Stimulated activated CD4-positive, alpha-beta T cell treated with anti-CD3 and anti-CD28 coated beads, Interleukin-4, amount 100 ng/mL, for 1 hour (primary cell): ENCODE measurements at places on chromosomes 13 and 19.

DNA sequence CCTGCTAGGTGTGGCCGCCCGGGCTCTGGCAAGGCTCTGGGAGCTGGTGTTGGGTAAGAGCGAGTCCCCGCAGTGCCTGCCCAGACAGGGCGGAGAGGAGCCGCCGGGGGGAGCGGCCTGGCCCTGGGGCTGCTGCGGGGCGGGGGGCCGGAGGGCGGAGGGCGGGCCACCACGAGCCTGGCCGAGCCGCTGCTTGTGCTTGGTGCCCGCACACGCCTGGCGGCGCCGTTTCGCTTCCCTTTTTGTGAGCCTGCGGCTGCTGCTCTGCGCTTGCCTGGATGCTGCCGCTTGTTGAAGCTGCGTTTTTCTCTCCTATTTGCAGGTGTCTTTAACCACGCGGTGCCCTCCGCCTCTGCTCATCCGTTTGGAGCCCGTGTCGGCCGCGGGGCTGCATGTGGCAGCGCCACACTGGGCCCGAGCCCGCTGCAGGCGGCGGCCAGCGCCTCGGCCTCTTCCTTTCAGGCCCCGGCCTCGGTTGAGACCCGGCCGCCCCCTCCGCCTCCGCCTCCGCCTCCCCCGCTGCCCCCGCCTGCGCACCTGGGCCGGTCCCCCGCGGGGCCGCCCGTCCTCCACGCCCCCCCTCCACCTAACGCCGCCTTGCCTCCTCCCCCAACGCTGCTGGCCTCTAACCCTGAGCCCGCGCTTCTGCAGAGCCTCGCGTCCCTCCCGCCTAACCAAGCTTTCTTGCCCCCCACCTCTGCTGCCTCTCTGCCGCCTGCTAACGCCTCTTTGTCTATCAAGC lies 8.5 kb downstream of the PLEKHJ1 start:
- DNase-seq = no peak

DNA sequence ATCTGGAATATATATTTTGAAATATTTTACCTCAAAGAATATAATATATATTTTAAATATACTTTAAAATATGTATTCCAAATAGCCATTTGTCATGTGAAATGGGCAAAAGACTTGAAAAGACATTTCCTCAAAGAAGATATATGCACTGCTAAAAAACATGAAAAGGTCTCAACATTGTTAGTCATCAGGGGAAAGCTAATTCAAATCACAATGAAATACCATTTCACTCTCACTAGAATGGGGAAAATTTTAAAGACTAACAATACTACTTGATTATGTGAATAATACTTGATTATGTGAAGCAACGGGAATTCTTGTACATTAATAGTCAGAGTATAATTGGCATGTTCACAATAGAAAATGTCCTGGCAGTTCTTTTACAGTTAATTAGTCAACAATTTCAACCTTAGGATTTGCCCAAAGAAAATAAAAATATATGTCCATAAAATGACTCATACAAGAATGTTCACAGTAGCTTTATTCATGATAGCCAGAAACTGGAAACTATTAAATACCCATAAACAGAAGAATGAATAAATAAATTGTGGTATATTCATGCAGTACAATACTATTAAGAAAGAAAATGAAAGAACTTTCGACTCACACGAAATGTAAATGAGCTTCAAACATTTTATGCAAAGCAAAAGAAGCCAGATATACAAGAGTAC lies 6.8 kb upstream of the KBTBD6 start:
- DNase-seq = no peak

- DNase-seq = no peak
These were observed 8.5 kb upstream of the ABHD17A start for GRCh38 chr19:1893791-1894190.

DNA sequence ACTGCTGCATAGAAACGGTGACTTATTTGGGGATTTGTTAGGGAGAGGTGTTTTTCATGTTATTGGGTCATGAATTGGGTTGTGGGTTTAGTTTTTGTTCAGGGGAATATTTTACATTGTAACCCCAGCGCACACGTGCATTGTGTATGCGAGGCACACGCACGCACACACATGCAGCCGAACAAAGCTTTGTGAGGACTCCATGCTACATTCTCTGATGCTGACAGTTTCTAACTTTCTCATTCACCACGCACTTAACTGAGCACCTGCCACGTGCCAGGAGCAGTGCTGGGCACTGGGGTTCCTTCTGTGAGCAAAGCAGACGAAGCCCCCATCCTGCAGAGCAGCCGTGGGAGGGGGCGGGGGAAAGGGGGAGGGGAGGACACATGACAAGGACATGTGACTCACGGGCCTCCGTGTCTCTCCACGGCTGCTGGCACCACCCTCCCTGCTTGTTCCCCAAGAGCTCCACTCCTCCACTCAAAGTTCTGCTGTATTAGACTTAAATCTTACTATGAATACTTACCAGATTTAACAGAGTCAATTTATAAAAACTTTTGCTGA lies 55.6 kb downstream of the SLC7A9 start:
- DNase-seq = no peak

DNA sequence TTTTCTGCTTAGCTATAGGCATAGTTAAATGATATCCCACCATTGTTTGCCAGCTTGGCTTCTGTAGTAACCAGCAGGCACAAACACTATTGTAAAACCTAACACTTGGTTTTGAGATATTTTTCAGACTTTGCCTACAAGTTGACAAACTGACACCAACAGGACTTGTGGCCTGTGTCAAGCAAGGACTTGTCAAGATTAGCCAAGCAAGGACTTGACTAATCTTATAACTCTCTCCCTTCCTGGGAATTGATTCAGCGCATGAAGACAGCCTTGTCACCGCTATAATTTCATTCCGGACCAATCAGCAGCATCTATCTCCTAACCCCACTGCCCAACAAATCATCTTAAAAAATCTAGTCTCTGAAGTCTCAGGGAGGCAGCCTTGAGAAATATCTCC lies 72.7 kb upstream of the SLITRK1 start:
- no peak for DNase-seq

GRCh38 chr19:4064496-4065260 lies 2.0 kb downstream of the ZBTB7A start:
- DNase-seq = peak; percentile 49

GRCh38 chr19:17703824-17704463 lies 15.3 kb upstream of the MAP1S start:
- DNase-seq = peak; percentile 76

DNA sequence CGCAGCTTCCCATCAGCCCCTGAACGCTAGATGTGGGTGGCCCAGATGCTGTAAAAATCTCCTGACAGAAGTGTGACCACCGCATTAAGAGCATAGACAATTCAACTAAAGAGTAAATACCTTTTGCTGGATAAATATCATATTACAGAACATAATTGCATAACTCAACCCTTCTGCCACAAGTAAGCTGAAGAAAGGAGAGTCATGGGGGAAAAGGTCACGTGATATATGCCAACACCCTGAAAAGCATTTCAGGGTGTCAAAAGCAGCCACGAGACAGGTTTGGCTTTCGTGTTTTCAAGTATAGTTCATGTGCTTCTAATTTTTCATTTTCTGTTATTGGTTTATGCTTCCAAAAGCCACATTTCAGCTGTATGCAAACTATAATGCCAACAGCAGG lies 71.3 kb downstream of the LHFPL6 start:
- DNase-seq = no peak

DNA sequence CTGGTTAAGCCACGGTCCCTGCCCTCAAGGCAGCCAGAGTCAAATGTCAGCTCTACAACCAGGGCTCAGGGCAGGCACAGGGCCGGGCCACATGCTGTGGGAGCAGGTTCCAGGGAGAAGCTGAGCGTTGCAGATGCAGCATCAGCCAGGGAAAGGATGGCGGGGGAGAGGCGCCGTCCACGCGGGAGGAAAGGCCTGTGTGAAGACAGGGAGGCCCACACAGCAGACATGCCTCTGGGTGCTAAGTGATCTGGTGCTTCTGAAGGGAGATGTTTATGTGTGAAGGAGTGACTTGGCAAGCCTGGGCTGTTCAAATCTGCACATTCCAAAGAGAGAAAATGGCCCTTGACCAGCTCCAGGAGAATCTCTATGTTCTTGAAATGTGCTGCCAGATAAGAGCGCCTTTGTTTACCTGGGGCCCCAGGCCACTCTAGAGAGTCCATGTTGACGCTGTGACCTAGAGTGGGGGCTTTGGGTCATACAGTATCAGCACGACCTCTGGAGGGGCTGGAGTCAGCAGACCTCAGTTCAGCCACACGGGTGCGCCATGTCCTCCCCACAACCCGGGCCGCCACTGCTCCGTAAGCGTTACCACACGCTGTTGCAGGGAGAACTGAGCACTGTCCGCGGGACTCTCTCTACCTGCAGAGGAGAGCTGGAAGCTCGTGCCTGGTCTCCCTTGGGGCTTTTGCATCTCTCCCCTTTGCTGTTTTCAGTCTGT lies 15.9 kb upstream of the ATF5 start:
- no peak for DNase-seq

- no peak for DNase-seq
These were observed 152.1 kb downstream of the PCDH9 start for GRCh38 chr13:67078062-67078461.

DNA sequence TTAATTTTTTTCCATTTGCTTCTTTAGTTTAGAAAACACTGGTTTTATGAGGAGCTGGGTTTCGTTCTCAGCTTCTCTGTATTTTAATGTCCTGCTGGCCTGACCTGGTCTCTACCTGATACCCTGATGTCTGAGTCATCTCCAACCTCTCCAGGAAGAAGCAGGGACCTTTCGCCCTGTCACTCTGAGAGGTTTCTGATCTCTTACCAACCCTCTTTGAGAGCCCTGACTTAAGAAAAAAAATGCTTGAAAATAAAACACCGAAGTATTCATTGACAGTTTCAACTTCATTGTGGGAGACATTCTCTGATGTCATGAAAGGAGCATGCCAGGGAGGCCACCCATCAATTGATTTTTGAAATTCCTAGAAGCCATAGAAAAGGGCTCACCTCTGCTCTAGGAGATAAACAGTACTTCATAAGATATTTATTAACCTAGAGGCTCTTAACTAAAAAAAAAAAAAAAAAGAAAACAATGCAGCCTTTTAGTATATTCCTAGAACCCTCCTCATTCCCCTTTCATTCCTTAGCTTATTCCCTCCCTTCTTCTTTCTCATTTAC lies 234.8 kb downstream of the ENOX1 start:
- DNase-seq = no peak

DNA sequence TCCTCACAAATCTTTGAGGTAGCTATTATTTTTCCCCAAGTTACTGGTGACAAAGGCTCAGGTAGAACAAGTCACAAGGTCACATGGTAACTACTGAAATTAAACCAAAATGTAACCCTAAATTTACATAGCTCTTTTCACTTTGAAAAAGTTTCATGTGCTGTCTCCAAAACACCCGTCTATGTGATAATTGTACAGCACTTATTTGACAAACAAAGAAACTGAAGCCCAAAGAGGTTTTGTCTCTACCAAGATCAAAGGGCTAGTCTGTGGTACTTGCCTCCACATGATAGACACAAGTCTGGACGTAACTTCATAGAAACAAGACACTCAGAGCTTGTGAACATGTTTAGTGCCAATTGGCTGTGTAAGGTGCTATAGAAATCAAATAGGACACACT lies 108.3 kb downstream of the SACS start:
- DNase-seq = no peak

DNA sequence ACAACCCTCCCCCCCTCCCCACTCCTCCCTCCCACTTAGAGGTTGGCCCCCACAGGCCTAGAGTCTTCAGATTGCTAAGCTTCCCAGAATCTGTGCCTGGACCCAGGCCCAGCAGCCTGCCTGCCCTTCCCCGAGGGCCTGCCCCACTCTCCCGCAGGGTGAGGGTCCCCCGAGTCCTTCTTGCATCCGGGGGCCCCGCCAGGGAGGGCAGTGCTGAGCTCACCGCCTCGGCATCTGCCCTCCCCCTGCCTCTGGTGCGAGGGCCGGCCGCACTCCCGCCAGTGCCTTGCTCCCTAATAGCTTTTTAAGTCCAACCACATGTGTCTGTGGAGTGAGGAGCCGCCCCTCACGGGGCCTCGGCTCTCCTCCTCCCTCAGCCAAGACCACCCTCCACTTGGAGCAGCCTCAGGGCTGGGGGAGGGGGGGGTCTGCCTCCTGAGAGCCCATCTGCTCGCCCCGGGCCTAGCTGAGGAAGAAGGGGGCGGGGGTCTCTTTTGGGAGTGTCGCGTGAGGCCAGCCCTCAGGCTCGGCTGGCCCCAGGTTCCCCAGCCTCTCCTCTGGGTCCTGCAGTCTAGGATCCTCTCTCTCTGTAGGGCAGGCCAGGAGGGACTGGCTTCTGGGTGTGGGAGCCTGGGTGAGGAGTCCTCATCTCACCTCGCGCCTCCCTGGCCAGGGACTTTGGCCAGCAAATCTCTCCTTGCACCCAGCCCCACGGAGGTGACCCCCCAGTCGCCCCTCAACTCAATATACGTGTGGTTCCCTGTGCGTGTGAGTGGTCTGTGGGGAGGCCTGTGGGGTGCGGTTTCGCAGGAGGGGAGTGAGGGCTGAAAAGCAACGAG lies 47.2 kb downstream of the LYL1 start:
- no peak for DNase-seq

GRCh38 chr19:52170304-52170703 lies 1.1 kb downstream of the ZNF836 start:
- no peak for DNase-seq

DNA sequence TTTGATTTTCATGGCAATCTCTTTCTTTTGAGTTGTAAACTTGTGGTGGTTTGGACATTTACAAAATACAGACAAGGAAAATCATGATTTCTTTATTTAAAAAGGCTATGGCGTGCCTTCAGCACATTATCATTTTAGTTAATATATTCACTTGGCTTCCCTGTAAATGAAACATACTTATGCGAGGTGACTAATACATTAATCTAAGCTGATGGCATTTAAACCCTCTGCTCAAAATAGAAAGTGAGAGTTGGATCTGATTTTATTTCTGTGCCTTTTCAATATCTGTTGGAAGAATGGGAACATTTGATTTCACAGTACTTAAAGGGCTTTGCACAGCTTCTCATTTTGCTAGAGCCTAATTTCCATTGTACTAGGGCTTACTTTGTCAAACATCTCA lies 289.8 kb downstream of the MTUS2 start:
- DNase-seq = no peak
